ENCODE measurements at places on chromosomes 12 and 14. TPM values are rescaled to one million over a fixed set of nuclear protein-coding genes. Genes with fewer than 3 reads are reported as not detected.

Gene OR6C2
- total RNA-seq: not detected

- no peak for DNase-seq
Observed at GRCh38 chr14:72553161-72553560, 340.7 kb downstream of the DPF3 start.

DNA sequence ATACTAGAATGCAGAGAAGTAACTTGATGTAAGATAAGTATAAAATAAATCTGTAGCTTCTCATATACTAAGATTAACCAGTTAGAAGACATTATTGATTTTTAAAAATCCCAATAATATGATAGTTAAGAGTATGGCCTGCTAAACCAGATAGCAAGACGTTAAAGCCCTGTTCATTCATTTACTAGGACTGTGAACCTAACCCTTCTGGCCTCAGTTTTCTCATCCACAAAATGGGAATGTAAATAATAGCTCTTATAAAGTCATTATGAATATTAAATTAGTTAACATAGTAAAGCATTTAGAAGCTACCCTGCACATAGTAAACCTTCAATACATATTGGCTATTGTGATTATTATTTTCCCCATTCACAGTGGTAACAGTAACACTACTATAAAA is 6.0 kb upstream of the PRMT5 start:
- no peak for DNase-seq

- DNase-seq: no peak
Observed at GRCh38 chr12:103529306-103529705, 33.5 kb upstream of the C12orf42 start.

DNA sequence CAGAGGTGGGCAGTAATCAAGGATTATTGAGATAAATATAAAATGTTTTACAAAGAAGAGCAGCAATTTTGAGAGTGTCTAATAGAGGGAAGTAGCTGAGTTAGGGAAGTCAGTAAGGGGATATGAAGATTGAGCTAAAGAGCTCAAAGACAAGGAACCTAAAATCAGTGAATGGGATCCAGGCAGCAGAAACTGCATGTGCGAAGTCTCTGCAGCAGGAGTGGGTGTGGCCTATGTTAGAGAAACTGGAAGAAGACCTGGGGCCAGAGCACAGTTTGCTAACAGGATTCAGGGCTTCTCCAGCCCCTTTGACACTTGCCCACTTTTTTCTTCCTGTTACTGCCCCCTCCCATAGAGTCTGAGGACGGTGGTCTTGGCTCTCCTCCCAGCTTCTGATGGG is 36.3 kb upstream of the PLXNC1 start:
- DNase-seq: no peak

GRCh38 chr12:48671231-48671856 is 10.7 kb downstream of the KANSL2 start:
- no peak for DNase-seq

DNA sequence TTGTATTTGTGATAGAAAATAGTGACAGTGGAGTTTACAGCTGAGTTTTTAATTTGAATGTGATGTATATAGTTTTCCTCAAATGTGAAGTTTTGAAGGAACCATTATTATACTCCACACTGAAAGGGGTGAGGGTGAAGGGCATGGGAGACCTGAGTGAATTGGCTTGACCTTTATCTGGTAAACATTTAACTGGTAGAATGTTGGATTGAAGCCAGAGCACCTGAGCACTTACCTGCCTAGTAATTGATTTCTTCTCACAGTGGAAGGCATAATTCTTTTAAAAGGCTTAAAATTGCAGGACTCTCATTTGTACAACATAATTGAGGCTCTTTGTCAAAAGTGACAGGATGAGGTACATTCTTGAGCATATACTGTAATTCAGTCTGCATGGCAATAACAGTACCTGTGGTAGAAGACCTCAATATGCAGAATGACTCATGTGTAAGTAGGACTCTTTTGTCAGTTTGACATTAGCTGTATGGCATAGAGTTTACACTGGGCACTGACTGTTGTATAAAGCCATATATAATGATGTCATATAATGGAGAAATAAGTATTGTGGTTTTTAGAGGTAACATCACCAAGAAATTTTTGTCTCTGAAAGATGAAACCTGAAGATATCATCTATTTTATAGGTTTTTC is 309.6 kb downstream of the TMTC2 start:
- DNase-seq: no peak

- no peak for DNase-seq
Observed at GRCh38 chr12:3962631-3963483, 89.7 kb upstream of the PARP11 start.

Gene TAS2R8
- not detected for total RNA-seq

Gene SIX1
- not detected for total RNA-seq

DNA sequence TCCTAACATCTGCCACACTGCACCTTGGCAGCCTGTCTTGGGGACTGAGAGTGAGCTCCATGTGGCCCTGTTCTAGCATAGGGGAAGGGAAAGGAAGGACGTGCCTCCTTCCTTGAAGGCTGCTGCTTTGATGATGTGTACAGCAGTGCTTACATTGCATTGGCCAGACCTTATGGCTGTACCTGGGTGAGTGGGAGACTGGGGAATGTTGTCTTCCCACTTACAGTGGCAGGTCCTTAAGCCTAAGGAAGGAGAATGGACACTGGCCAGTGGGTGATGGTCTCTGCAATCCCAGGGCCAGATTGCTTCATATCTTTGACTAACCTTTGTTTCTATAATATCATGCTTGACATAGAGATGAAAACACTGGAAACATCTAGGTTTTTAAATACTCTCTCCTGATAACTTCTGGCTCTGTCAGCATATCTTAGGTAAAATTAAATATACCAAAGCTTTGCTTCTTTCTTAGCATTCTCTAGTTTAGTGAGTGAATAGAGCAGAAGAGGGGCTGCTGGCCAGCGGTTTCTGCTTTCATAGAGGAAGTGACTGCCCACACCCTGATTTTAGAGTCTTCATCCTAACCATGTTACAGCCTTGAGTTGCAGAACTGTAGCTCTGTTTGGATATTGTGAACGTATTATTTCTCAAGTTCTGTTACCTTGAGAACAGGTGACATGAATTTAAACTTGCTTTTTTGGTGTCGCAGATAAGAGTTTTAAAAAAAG is 27.2 kb downstream of the KLC1 start:
- no peak for DNase-seq

DNA sequence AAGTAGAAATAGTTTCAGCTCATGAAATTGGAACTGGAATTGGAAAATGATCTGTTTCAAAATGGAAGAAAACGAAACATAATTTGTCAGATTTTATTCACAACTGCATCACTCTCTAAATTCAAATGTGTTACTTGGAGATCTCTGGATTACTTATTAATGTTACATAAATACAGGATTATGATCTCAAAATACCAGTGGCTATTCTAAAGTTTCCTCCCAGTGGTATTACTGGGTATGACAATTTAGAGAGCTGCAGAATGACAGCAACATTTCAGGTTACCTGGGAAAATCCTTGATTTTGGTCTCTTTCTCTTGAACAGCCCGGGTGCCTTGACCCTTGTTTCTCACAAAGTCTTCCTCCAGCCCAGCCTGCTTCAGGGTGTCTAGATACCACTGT is 14.2 kb downstream of the FAM161B start:
- no peak for DNase-seq

DNA sequence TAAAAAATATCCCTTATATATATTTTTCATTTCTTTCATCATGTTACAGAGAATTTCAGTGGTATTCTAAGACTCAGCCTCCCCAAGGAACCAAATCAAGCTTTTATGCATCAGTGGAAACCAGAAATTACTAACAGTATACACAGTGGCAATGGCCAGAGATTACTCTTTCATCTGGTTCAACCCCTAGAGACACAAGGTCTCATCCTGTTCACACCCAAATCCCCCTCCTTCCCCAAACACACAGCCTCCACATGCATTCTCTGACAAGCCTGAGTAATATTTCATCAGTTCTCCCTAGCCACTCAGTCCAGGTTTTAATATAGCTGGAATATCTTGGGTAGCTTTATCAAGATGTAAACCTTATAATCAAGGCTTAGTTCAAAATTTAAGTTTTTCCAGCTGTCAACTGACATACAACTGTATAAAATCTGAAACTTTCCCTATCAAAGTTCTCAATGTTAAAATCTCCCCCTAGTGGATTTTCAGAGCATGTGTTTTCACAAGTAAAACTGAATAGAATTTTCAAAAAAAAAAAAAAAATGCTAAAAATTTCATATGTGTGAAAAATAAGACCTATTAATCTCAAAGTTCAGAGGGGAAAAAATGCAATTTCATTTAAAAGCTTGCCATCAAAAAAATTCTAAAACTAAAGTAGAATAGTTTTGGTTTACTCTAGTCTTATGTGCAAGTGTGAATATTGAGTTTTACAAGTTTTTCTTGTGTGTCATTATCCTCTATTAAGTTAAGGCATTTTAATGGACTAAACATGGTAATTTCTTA is 10.5 kb upstream of the SSTR1 start:
- DNase-seq: no peak

DNA sequence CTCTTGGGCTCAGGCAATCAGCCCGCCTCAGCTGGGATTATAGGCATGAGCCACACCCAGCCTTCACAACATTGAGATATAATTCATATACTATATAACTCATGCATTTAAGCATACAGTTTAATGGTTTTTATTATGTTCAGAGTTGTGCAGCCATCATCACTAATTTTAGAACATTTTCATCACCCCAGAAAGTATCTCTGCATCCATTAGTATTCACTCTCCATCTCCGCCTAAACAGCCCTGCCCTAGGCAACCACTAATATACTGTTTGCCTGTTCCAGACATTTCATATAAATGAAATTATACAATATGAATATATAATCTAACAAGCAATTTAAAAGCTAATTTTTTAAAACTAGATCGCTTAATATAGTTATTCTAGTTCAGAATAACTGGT is 34.7 kb downstream of the TBK1 start:
- DNase-seq: no peak

- no peak for DNase-seq
Observed at GRCh38 chr14:99863059-99863458, 69.8 kb downstream of the EML1 start.

DNA sequence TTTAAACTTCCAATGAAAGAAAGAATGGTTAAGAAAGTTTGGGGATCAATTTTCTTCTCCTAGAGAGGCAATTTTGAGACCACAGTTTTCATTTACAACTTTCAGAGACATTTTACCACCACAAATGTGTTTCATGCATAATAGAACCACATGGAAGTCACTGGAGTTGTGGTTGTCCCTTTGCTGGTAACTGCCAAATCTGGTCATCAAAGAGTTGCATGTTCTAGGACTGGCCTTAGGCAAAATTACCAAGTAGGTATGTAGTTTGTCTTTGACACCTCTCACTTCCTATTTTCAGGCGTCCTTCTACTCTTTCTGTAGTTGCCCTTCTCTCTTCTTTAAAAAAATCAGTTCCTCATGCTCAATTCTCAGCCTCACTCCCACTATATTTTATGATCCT is 54.3 kb upstream of the TMX1 start:
- no peak for DNase-seq

DNA sequence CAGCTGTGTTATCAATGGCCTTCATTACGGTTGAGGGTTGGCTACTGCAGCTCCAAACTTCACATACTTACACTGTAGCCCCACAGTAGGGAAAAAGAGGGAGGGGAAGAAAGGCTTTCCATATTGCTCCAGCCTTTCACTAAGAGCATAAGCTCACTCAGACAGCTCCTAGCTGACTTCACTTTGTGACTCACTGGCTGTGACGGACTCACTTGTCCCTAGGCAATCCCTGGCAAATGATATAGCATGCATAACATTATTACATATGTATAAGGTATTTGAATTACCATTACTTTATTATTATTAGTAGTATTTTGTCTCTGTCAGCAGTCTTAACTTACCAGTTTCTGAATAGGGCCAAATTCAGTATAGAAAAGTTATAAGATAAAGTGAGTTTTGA is 350.7 kb downstream of the RMST start:
- no peak for DNase-seq

Gene KRT80
- total RNA-seq: 78.6 TPM

DNA sequence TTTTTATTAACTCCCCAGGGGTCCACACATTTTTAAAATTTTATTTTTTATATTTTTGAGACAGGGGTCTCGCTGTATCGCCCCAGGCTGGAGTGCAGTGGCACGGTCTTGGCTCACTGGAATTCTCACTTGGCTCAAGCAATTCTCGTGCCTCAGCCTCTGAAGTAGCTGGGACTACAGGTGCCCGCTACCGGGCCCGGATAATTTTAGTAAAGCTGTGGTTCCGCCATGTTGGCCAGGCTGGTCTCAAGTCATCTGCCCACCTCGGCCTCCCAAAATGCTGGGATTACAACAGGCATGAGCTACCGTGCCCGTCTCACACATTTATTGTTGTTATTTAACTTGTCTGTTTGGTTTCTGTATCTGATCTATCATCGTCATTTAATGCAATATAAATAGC is 307.4 kb downstream of the TMTC2 start:
- DNase-seq: no peak

- DNase-seq: no peak
Observed at GRCh38 chr12:122724641-122725243, 5.9 kb downstream of the HCAR1 start.

DNA sequence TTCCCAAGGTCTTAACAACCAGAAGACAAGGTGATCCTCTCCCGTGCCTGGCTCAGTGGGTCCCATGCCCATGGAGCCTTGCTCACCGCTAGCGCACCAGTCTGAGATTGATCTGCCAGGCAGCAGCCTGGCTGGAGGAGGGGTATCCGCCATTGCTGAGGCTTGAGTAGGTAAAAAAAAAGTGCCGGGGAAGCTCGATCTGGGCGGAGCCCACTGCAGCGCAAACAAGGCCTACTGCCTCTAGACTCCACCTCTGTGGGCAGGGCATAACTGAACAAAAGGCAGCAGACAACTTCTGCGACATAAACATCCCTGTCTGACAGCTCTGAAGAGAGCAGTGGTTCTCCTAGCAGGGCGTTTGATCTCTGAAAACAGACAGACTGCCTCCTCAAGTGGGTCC is 104.0 kb downstream of the C14orf39 start:
- no peak for DNase-seq

GRCh38 chr12:6061660-6062059 is 62.8 kb downstream of the VWF start:
- DNase-seq: no peak

DNA sequence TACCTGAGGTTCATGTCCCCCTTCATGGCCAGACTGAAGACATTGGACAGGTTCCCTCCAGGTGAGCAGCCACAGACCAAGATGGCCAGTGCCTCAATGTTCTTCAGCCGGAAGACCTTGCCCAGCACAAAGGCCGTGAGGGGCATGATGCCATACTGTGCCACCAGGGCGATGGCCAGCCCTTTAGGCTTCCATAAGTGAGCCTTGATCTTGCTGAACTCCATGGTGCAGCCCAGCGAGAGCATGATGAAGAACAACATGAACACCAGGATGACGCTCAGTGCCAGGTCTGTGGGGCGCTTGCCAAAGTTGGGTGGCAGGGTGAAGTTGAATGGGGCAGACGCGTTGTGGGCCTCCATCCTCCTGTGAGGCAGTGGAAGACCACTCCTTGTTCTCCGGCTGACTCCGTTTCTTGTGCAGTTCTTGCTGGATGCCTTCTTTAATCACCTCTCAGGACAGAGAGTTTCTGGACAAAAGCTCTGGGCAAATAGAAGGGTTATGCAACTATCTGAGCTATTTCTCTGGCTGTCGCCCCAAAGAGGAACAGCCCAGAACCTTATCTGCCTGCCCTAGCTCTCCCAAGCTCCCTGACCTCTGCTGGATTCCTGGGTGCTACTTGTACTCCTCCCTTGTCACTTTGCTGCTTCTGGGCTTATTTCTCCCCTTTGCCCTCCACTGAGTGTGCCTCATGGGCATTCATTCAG is at the start of gene SLC10A1:
Gene SLC10A1 (minus strand): TSS at position 445 of the 704 bp plus-strand sequence. CDS start 86 bp downstream, at position 359.
- DNase-seq: no peak
